ENCODE measurements at places on chromosomes 2 and 18.

GRCh38 chr2:20444101-20444992, 2.5 kb upstream of the RHOB start:
- no peak for DNase-seq

GRCh38 chr2:145584353-145584752, 1064.4 kb upstream of the ZEB2 start:
- no peak for DNase-seq

GRCh38 chr2:11744631-11745394, 1.6 kb upstream of the LPIN1 start:
- DNase-seq: no peak

GRCh38 chr2:63984606-63985359, 34.4 kb downstream of the VPS54 start:
- no peak for DNase-seq

DNA sequence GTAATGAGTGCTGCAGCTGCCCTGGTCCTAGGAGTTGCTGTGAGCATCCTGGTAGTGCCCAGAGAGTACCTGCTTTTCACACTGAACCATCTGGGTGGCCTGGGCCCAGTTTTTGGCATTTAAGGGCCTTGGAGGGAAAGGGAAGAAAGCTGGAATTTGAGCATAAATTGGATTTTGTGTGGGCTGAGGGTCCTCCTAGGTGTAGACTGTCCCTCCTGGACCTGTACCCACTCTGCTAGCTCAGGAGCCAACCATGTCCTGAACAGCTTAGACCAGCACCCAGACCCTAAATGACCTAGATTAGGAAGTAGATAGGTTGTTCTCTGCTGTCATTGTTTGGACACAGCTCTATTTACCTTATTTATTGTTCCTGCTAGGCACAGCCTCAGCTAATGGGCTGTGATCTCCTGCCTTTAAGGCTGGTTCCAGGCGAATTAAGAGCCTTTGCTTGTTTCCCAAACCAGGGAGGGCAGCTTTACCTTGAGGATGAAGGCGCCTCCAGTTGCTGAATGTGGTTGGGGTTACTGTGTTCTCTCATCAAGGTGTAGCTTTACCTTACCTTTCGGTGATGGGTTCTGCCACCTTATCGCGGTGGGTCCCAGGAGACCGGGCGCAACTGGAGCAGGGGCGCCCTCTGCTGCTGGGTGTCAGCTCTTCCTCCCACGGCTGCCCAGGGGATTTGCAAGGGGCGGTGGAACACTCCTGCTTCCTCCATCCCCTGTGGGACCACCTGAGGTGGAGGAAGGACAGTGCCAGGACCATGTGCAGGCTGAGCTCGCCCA, 34.4 kb downstream of the ITGA6 start:
- peak; percentile 83 for DNase-seq

GRCh38 chr2:200655918-200656580, 70.2 kb downstream of the AOX1 start:
- DNase-seq: no peak

- DNase-seq: no peak
These were observed 37.6 kb upstream of the ARL4C start for GRCh38 chr2:234534515-234534914.

DNA sequence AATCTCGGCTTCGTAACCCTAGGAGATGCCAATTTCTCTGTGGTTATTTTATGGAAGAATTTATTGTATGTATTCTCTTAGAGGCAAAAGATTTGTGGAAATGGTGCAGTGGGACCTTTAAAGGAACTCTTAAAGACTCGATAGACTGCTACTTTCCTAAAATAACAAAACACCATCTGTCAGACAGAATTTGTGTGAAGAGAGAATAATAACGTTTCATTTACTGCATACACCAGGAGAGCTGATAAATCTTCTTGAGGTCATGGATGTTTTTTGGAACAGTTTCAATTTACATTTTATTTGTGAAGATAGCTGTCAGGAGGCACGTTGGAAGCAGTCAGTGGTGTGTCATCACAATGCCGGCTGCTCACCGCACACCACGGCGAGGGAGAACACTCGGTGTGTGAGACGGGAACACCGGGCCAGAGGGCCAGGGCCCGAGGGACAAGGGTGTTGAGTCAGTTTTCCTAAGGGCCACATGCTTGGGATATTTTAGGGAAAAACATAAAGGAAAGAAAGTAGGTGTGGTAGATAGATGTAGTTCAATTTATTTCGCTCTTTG, 1681.0 kb upstream of the DDX18 start:
- no peak for DNase-seq

GRCh38 chr18:30177056-30177455, 865.5 kb downstream of the DSC3 start:
- DNase-seq: no peak

DNA sequence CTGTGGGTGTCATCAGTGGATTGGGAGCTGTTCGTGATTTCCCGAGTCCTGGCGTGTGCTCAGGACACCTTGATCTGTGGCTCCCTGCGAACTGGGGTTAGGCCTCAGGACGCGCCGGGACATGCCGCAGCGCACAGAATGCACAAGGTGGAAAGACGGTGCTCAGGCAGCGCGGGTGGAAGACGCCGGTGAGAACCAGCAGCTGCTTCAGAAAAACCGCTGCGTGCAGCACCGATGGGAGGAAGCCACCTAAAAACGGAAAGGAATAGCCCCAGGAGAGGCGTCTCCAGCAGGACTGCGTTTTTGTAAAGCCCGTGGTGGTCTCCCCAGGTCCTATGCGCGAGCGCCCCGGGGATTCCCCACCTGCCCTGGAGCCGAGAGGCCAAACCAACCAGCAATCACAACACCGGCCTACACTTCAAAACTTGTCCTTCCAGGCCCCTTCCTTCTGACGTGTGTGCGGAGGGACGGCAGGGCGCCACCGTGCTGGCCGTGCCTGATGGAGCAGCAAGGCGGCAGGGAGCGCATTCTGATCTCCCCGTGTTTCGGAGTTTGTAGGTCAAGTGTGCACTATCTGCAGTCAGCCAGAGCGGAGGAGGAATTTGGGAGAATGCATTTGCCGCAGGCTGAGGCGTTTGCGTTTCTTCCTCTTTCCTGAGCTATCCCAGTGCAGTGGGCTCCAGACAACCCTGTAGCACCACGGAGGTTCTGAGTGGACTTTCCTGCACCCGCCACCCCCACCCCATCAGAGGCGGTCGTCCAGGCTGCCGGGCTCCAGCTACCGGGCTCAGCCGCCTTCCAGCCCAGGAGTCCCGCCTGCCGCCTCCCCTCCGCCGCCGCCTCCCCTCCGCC, 32.2 kb downstream of the RTP5 start:
- no peak for DNase-seq

GRCh38 chr2:216485237-216485636, 13.4 kb upstream of the RPL37A start:
- DNase-seq: no peak

GRCh38 chr2:101745711-101746694, 48.5 kb downstream of the MAP4K4 start:
- no peak for DNase-seq

DNA sequence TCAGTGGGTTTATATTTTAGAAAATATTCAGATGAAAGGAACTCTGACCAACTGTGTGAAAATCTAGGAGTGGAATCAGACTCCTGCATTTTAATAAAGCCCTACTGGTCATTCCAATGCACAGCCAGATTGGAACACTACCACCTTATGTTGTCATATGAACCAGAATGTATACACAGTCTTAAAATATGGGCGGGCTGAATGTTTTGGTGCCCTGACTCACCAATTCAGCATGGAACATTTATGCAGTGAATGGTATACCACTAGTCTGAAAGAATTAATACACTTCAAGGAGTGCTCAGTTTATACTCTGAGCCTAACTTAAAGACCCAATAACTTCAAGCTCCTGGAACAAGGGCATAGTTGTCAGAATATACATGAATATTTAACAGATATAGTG, 280.9 kb upstream of the TCF4 start:
- DNase-seq: no peak

DNA sequence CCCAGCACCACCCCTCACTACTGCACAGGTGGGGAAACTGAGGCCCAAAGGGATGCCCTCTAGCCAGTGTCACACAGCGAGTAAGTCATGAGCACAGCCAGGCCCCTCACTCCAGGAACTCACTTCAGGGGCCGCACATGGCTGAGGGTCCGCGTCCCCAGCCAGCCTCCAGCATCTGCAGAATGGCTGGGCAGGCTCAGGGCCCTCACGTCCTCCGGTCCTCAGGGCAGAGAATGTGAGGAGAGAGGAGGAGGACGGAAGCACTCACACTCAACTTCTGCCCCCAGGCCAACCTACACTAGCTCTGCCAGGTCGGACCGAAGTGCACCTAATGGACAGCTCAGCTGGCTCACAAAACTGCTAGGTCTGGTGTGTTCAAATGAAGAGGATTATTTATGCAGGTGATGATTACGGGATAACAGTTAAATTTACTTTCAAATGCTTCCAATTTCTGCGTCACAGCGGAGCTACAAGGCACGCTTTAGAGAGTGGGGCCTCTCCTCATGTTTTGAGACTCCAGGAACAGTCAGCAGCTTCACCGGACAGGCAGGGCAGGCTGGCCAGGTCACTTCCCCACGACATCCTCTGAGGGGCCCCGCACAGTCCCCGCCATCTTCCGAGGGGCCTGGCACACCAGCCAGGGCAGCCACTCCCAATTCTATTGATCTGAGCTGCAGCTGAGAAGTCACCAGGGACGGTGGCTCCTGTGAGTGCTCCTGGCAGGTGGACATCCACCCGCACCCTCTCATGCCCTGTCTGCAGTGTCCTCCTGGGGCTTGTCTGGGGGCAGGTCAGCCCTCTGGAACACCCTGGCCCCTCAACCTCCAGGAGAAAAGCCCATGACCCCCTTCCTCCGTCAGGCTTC, 26.5 kb downstream of the KIF1A start:
- DNase-seq: peak; percentile 9

- no peak for DNase-seq
These were observed 41.3 kb upstream of the CCDC68 start for GRCh38 chr18:55000529-55000928.

DNA sequence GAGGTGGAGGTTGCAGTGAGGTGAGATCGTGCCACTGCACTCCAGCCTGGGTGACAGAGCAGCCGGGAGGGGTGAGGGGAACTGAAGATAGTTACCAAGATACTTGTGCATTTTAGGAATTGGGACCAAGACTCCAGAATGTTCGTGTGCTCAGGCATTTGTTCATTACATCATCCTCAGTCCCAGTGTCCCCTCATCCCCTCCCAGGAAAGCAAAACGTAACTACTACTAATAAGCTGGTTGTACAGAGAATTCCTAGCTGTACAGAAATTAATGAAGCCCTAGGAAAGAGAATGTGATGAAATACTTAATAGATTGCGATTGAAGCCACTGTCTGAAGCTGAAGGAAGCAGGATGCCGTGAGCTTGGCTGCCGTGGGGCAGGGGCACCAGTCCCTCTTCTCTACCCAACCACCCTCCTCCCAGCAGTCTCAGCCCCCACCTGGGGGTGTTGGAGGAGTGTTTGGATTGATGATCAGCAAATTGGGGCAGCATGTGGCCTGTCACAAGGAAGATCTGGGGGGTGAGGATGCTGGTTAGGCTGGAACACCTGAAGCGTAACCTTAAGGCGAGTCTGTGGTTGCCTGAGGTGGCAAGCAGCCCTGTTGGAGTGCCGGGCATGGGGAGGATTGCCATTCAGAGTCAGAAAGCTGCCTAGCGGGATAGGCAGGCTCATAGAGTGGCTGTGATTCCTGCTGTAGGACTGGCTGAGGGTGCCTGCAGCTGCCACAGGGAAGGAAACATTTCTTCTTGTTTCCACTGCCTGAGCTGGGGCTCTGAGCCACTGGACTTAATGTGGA, 140.9 kb downstream of the SH3RF3 start:
- DNase-seq: no peak

DNA sequence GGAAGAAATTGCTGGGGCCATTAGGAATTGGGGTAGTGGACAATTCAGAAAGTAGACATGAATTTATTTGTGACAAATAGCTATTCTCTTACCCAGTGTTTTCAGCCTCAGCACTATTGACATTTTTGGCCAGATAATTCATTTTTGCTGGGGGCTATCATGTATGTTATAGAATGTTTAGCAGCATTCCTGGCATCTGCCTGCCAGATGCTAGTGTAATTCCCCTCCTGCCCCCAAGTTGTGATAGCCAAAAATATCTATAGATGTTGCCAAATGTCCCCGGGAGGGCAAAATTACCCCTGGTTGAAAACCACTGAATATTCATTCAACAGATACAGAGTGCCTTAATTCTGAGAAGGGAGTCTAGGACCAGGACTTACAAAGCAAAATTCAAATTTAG, 183.6 kb downstream of the BABAM2 start:
- DNase-seq: no peak

DNA sequence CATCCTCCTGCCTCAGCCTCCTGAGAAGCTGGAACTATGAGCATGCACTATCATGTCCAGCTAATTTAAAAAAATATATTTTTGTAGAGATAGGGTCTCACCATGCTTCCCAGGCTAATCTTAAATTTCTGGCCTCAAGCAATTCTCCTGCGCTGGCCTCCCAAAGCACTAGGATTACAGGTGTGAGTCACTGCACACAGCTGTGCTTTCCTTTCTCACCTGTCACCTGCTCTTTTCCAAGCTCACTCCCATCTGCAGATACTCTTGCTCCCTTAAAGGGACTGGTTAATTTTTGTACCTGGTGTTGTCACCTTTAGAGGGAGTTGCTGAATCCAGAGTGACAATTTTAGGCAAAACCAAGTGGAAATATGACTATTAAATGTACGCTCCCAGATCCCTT, 178.2 kb downstream of the LOXHD1 start:
- DNase-seq: no peak

- no peak for DNase-seq
These were observed 132.1 kb upstream of the HAAO start for GRCh38 chr2:42924418-42924886.

DNA sequence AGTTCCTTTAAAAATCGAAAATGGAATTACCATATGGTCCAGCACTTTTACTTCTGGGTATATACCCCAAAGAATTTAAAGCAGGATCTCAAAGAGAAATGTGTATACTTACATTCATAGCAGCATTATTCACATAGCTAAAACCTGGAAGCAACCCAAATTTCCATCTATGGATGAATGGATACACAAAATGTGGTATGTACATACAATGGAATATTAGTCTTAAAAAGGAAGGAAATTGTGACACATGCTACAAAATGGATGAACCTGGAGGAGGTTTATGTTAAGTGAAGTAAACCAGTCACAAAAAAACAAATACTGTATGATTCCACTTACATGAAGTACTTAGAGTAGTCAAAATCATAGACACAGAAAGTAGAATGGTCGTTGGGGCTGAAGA, 147.9 kb upstream of the LTBP1 start:
- no peak for DNase-seq

- no peak for DNase-seq
These were observed 380.2 kb downstream of the TXNL1 start for GRCh38 chr18:56258178-56258577.
